Kidney glomerular epithelial cell (primary cell): ENCODE measurements at places on chromosomes 2 and 18.

DNA sequence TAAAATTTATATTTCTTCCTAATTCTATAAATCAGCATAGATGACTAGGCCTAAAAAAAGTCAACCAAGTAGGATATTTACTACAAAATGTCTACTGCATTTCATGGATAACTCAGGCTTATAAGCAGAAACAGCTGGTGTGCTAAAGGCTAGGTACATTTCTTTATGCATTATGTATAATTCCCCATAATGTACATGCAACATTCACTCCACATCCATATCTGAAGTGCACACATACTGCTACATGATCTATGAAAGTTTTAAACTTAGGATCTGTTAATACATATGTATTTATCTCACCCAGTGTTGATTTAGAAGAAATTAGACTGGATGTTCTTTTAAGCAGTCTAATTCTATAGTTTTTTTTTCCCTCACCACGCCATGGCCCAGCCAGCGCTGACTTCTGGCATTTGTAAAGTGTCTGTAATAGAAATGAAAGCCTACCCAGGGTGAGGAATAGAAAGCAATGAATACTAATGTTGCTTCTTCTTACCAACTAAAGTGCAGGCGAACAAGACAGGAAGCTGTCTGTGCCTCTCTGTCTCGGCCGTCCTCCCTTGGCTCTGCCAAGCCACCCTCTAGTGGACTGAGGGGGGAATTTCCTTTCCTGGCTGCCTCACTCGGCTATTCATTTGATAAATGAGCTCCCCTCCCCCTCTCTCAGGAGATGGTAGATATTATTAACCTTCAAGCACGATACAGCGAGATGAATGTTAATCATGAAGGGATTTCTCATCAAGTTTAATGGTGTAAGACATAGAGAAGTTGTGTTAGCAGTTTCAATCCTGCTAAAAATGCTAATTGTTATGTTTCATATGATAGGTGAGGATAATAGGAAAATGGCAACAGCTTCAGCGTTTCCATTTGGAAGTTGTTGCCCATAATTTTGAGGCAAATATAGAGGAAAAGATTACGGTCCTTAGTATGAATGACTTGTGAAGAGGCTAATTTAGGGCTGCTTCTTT, 384.5 kb downstream of the MTX2 start:
- peak; percentile 70 for DNase-seq

- no peak for DNase-seq
Measured at GRCh38 chr2:201918616-201919307, 112.4 kb downstream of the CDK15 start.

DNA sequence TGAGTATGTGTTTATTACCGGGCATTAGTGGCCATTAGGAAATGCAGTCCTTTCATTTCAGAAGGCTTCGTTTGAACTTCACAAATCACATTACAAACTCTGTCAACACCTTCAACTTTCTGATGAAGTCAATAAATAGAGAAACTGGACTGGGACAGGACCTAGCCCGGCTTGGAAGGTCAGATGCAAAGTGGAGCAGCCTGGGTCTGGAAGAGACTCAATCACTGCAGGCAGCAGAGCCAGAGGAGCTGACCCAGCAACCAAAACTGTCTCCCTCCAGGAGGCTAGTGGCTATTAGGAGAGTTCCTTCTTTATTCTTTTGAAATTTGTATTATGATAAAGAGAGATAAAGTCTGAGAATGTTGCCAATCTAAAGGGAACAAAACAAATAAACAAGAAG, 167.2 kb upstream of the SPOPL start:
- DNase-seq = no peak

DNA sequence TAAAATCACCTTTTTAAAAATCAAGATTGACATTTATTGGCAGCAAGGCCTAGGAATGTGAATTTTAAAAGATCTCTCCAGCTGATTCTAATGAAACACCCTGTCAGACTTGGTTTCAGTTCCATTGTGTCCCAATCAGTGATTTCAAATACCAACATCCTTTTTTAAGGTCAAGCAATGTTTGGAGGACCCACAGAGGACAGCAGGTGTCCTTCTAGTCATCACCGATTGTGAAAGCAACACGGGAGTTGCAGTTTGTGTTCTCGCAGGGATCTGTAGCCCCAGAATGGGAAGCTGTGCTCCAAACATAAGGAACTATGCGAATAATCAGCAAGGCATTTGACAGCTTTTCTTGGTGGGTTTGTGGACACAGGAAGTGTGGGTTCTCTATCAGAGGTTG, 4.5 kb upstream of the KIDINS220 start:
- DNase-seq = no peak

- no peak for DNase-seq
Measured at GRCh38 chr2:44772669-44773378, 168.7 kb upstream of the SIX3 start.

GRCh38 chr18:23712445-23712844, 23.2 kb downstream of the LAMA3 start:
- DNase-seq = no peak

- no peak for DNase-seq
Measured at GRCh38 chr2:20027260-20027677, 14.8 kb upstream of the MATN3 start.

DNA sequence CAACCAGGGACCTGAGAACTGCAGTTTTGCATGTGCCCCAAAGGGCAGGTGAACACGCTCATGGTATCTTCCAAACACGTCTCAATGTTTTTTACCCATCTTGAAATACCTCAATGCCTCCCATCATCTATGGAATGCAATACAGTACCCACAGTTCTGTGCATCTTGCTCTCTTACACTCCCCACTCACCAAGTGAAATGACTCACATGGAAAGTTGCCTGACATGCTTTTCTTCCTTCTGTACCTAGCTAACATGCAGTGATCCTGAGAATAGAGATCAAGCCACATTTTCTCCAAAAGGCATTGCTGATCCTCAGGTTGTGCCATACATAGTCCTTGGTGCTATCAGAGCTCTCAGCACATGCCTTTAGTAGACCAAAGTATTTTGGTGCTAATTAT, 373.9 kb downstream of the GPD2 start:
- no peak for DNase-seq

DNA sequence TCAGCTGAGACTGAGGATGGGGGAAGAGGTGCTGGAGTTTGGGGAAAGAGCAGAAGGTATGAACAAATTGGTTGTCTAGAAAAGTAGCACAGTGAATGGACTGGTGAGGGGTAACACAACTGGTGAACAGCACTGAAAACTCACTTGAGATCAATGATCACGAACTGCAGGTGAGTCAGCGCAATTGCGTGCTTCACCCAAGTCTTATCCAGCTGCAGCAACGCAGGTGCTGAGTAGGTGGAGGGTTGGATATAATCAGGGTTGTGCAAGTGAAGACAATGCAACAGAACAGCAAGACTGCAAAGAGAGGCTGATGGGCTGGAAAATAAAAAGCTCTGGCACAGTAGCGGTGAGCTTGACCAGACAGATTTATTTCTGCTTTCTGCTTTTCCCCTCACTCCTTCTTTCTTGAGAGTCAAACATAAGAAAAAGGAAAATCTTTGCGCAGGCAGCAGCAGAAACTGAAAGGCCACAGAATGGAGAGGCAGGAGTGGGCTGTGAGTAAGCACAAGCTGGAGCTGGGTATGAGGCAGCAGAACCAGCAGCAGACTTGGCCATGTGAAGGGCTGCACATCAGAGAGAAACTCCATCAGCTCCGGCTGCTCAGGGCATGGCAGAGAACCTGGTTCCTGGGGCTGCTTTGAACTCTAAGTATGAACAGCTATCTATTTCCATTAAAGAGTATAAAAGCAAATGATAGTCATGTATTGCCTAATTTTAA, 99.4 kb upstream of the ARL5A start:
- DNase-seq = no peak

GRCh38 chr2:75892490-75892889, 181.8 kb upstream of the GCFC2 start:
- DNase-seq = no peak

DNA sequence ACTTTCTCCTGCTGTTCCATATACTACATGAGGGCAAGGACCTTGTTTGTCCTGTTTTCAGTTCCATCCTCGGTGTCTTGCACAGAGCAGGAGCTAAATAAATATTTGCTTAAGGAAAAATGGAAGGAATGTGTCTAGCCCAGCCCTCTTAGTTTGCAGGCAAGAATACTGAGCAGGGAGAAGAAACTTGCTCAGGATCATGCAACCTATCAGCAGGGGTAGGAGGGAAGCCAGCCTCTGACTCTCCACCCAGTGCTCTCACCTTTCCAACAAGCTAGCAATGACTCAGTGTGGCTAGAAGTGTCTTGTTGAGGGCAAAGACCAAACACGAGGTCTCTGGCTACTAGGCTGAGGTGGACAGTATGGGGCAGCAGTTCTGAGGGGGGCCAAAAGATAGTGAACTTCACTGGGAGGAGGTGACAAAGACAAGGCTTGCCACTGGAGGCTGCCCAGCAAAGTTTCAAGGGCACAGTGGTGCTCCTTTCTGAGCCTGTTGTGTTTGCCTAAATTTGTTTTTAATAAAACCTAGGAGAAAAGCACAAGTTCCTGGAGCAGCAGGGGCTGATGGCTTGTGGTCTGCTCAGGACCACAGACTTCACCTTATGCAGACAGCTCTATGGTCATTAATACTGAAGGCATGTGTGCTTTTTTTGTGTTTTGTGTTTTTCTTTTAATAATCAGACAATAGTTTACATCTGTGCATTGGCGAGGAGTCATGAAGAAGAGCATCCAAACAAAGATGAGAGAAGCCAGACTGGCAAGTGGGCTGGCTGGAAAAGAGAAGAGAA, 49.1 kb upstream of the CTAGE1 start:
- peak; percentile 74 for DNase-seq

DNA sequence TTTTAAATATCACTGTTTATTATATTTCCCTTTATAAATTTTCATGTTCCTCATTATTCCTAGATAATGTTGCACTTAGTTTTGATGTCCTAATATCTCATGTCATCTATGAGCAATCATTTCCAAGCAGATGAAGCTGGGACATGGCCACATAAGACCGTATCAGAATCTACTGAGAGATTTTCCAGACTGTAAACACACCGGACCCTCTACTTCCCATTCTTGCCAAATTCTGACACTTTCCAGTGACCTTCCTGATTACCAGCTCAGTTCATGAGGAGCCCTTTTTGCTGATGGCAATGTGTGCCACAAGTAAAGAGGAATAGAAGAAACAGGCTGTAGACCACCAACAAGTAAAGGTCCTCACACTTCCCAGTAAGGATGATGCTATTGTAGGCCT, 20.3 kb upstream of the PDE1A start:
- DNase-seq = no peak

GRCh38 chr2:196640031-196640548, 575 bp downstream of the CCDC150 start:
- DNase-seq = no peak

GRCh38 chr18:77069931-77070330, 62.7 kb downstream of the MBP start:
- no peak for DNase-seq

- no peak for DNase-seq
Measured at GRCh38 chr18:78199002-78199401, 780.6 kb upstream of the SALL3 start.

DNA sequence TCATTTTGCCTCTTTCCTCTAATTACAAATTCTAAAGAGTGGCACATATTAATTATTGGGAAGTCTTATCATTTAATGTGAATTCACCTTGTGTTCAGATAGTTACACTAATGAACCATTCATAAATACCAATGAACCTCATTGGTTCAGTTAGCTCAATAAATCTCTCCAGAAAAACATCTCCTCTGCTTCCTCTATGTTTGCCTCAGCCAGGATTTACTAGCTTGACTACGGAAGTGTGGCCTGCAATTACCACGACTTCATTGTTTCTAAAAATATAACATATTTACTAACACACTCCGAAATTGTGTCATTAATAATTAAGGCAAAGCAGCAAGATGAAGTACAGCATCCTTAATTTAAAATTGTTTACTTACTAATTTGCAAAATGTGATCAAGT, 103.3 kb downstream of the PLA2R1 start:
- DNase-seq = no peak

- no peak for DNase-seq
Measured at GRCh38 chr2:239326831-239327535, 73.8 kb downstream of the HDAC4 start.

DNA sequence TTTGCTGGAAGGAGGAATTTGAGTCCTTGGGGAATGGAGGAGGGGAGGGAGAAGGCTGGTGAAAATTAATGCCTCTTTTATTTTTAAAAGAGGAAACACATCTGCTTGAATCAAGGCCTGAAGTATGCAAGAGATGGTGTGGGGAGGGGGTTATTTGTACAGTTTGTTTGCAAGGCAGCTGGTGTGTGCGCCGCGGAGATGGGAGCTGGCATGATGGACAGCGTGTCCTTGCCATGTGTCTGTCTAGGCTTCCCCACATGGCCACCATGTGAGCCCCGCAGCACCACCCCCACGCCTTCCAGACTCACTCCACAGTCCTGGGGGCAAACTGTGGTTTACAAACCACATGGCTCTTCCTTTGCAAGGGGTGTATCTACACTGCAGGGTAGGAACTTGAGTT, 154.8 kb upstream of the APCDD1 start:
- no peak for DNase-seq

DNA sequence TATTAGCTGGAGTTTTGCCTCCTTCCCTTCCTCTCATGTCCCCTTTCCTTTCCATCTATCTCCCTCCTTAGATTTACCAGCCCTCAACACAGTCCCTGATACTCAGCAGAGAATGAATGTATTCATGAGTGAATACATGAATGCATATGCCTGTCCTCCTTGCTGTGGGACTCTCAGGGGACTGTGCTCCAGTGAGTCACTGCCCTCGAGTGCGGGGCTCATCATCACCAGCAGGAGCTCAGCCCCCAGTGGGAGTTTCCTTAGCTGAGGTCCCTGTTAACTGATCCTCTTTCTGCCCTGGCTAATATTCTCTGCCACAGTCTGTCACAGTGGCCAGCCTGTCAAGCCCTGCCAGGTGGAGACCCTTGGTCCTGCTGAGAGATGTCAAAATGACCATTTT, 104.9 kb upstream of the LHCGR start:
- no peak for DNase-seq

GRCh38 chr2:151999053-151999452, 99.8 kb downstream of the CACNB4 start:
- peak; percentile 26 for DNase-seq

- no peak for DNase-seq
Measured at GRCh38 chr2:152126664-152127063, 27.8 kb upstream of the CACNB4 start.

- no peak for DNase-seq
Measured at GRCh38 chr18:25983730-25984129, 106.7 kb downstream of the SS18 start.

DNA sequence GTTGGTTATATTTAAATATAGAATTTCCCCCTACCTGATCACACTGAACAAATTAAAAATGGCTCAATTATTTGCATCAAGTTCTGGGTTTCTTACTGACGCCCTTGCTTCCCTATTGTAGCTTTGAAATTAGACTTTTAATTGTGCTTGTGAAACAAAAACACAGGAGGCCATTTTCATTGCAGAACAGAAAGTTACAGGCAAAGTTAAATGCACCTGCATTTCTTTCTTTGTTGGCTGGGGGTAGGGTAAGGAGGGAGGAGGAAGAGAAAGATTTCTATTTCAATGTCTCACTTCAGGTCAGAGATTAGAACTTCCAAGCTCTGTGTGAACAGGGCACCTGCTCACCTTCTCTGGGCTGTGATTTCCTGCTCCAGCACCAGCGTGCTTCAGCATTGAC, 199.6 kb downstream of the BCL11A start:
- no peak for DNase-seq
